ENCODE measurements at places on chromosomes 2 and 18.

DNA sequence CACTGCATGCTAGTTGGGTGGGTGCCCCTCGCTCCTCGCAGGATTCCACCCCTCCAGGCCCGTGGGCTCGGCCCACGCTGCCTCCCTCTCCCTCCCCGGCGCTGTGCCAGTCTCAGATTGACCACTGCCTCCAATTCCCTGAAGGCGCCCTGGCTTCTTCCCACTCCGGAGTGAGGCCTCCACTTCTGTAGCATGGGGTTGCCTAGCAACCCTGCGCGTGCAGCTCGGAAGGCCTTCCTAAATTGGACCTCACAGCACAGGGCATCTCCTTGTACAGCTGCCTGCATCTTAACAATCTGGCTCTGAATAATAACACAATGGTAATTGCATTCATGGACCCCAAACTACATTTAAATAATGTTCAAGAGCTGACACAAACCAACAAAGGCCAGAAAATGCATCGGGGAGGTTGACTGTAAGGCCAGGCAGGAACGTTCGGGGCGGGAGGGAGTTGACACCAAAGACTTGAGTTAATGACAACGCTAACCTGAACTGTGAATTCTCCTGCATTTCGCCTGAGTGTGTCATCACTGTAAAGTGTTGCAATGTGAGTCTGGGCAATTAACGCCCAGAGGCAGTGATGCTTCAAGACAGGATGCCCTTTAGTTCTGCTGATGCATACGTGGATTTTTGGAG, 222.9 kb downstream of the ZBTB7C start:
- no peak for DNase-seq

- DNase-seq, result no peak
Measured at GRCh38 chr2:203155406-203155805, 83.4 kb upstream of the CYP20A1 start.

GRCh38 chr2:118525346-118525745, 322.1 kb downstream of the EN1 start:
- no peak for DNase-seq

- no peak for DNase-seq
Measured at GRCh38 chr18:31275722-31276463, 42.1 kb upstream of the DSG1 start.

DNA sequence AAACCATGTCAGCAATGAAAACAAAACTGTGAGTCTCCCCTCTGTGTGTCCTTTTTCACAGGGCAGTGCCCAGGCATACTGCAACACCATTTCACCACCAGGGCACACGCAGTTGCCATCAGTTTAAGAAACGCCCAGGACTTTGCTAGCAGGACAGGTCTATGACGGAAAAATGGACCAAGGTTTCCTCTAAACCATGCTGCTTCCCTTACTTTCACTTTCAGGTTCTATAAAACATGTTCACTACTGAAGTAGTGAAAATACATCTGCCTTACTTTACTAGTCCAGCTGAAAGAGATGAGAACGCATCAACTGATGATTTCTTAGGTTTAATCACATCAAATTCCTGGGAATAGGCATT, 110.5 kb downstream of the TCF4 start:
- no peak for DNase-seq

DNA sequence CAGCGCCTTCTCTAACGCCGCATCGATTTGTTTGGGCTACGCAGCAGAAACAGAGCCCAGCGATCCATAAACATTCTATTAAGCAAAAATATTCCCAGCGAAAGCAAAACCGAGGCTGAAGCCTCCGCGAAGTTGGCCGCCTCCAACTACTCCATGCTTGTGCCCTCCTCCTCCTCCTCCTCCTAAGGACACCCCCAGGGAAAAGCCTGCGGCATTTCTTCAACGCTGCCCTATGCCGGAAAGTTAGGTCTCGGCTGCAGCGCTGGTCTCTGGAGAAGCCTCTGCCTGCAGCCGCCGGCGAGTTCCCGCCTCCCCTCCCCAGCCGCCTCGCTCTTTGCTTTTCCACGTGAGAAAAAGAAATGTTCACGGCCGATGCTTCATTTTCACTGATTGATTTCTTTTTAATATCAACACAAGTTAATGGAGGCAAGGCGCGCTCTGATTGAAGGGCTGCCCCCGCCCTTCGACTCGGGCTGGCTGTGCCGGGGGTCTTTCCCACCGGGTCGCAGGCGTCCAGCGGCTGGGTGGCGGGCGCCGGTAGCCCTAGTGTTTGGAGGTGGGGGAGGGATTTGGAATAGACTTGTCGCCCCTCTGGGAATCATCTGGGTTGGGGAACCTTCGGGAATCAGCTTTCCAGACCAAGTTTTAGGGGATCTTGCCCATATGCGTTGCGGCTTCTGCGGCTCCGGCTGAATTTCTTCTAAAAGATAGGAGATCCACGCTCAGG, 3.9 kb downstream of the NRP2 start:
- DNase-seq, result no peak

GRCh38 chr2:205763708-205764211, 81.5 kb downstream of the NRP2 start:
- no peak for DNase-seq

DNA sequence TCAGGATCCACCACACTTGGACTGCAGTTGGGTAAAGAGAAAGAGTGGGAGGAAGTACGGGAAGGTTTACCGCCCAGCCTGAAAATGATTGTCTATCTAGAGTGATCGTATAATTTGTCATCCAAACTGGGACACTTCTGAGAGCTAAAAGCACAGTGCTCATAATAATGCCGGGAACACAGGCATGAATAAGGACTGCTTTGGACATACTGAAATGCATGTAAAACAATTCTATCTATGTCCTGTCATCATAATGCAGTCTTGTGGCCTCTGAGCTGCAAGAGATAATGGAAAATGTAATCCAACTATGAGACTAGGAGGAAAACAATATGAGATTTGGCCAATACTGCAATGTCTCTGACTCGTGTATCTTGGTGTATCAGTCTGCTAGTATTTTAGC, 435.5 kb downstream of the SOX11 start:
- DNase-seq, result no peak

DNA sequence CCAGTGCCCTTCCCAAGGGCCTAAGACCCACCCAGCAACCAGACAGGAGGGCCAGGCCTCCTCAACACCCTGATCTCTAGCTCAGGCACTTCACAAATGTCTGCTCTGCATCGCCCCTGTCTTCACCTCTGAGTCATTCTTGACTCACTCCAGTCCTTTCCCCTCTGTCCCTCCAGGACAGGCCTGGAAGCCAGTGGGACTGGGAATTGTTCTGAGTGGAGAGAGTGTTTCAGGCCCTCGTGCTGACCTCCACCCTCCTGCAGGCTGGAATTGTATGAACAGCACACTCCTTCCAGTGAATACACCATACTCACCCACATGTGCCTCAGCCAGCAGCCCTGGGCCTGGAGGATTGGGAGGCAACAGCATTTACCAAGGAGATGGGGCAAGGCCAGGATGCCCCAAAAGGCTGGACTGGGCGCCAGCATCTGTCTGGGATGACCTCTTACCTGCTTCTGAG, 304.2 kb downstream of the CYP26B1 start:
- DNase-seq, result no peak

- DNase-seq, result peak; percentile 85
Measured at GRCh38 chr2:176140513-176141317, 10.6 kb upstream of the HOXD4 start.

DNA sequence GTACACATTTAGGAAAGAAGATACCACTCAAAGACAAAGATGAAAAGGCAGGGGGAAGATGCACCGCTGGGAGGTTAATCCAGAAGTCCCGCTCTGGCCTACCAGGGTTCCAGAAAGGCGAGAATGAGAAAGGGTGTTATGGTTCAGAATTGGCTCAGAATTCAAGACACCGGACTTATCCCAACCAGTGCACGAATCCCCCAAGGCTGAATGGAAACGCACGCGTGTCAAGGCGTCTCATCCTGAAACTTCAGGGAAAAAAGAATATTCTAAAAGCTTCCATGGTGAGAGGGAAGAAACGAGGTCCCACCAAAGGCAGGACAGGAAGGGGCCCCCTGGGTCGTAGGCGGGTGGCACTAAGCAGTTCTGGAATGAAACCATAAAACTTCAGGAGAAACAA, 71.9 kb downstream of the SLC66A2 start:
- DNase-seq, result no peak

- no peak for DNase-seq
Measured at GRCh38 chr18:48228301-48228715, 180.9 kb downstream of the ZBTB7C start.

GRCh38 chr2:158539176-158540005, 82.6 kb downstream of the PKP4 start:
- no peak for DNase-seq

DNA sequence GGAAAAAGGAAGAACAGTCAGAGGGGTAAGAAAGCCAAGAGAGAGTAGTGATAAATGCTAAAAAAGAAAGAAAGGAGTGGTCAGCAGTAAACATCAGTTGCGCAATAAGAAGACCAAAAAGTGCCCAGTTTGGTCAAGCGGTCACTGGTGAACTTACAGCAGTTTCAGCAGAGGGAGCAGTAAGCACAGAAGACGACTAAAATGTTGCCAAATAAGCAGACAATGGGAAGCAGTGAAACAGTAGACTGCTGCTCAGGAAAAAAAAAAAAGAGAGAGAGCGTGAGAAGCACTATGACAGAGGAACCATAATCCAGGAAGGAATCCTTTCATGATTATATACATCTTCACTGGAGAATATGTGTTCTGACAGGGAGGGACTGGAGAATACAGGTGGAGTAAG, 45.8 kb downstream of the DNAJC10 start:
- DNase-seq, result no peak

- DNase-seq, result no peak
Measured at GRCh38 chr2:146879882-146880281, 964.9 kb upstream of the ACVR2A start.

- no peak for DNase-seq
Measured at GRCh38 chr18:63472380-63472779, 4.4 kb upstream of the SERPINB5 start.

GRCh38 chr2:169964740-169965139, 137.5 kb downstream of the UBR3 start:
- DNase-seq, result no peak

- DNase-seq, result no peak
Measured at GRCh38 chr18:43435851-43436250, 158.6 kb upstream of the SYT4 start.

GRCh38 chr18:34809451-34810072, 99.5 kb downstream of the DTNA start:
- DNase-seq, result no peak

- DNase-seq, result no peak
Measured at GRCh38 chr18:35121531-35121930, 80.3 kb downstream of the MAPRE2 start.

DNA sequence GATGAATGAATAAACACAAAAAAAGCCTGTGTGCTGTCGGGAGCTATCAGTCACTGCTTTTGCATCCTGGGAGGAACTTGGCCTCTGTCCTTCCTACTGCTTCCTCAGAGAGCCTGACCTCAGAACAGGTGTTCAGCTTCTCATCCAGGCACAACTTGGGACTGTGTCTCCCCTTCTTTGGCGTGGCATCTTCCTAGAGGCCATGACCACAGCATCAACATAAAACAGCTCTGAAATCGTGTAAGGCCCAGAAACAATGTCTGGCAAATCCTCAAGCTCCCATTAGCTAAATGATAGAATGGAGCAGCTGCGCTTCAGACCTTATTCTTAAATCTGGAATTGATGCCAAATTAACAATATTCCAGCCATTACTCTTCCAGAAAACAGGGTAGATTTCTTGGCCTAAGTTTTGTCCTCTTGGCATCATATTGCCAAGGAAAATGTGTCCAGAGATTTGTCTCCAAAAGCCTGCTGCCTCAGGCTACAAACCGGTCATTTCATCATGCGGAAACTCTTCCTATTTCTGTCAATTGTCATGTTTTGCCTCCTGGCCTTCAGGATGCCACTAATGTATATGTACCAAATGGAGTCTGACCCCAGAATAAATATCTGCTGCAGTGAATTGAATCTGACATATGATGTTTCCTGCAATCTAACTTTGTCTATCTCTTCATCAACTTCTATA, 53.2 kb upstream of the RAB27B start:
- no peak for DNase-seq

- no peak for DNase-seq
Measured at GRCh38 chr2:225027061-225027762, 15.1 kb downstream of the DOCK10 start.

DNA sequence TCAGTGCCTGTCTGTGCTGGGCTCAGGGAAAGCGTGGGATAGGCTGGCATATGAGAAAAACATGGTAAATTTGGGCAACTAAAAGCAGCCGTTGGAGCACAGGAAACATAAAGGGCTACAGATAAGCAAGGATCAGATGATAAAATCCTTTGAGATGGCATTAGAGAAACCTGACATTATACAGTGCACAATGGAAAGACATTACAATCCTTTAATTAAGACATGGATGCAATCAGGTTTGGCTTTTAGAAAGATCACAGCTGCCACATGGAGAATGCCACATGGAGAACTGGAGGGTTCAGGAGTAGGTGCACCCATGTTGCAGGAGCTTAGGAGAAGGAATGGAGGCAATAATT, 117.3 kb downstream of the CDC42EP3 start:
- DNase-seq, result no peak

DNA sequence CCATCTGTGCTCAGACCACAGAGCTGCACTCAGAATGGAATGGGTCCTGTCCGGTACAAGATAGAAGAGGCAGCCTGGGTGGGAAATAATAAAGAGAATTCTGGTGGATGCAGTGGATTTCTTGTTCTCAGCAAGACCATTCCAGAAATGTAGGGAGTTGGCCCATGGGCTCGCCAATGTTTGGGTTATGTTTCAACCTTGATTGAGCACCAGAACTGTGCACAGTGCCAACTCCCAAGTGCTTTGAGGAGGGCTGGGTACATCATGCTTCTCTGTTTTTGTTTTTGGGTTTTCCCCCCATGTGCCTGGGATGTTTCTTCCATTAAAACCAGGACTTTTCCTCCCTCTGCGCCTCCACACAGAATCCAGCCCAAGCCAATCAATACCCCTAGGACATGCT, 304.1 kb downstream of the TNS1 start:
- DNase-seq, result no peak

DNA sequence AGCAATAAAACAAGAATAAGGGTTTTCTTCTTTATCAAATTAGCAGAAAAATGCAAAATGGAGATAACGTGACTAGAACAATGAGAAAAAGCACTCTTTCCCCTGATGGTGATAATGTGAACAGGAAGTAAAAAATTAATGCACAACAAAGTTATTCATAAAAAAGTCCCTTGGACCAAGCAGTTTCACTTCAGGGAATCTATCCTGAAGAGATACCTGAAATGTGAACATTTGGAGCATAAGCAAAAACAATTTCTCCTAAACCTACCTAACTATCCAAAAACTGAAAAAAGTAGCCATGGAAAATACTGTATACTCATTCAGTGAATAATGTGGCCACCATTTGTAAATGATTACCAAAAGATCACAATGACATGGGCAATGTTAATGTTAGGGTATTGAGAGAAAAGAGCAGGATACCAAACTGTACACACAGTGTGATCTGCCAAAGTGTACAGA, 48.7 kb downstream of the TRIP12 start:
- no peak for DNase-seq
